ENCODE measurements at places on chromosomes 5 and 9.

- no peak for DNase-seq
Observed at GRCh38 chr9:112408275-112408674, 28.4 kb downstream of the HSDL2 start.

DNA sequence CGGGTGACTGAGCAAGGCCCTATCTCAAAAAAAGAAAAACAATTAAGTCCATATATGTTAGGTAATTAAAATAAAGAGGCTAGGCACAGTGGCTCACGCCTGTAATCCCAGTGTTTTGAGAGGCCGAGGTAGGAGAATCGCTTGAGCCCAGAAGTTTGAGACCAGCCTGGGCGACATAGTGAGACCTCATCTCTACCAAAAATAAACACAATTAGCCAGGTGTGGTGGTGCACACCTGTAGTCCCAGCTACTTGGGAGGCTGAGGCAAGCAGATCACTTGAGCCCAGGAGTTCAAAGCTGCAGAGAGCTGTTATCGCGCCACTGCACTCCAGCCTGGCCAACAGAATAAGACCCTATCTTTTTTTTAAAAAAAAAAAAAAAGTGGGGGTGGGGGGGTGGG, 12.3 kb downstream of the WHRN start:
- no peak for DNase-seq

DNA sequence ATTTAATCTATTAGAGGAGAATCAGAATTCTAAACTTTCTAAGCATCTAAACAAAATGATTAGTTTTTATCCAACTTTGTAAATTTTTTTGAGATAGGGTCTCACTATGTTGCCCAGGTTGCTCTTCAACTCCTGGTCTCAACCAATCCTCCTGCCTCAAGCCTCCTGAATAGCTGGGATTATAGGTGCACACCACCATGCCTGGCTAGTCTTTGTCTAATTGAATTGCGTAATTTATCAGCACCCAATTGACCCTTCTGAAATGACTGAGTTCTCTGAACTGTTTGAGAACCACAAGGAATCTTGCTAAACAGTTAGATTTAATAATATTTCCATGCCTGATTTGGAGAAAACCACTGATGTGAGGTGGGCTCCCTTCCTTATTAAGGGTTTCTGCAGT, 75.7 kb downstream of the PJA2 start:
- DNase-seq: no peak

DNA sequence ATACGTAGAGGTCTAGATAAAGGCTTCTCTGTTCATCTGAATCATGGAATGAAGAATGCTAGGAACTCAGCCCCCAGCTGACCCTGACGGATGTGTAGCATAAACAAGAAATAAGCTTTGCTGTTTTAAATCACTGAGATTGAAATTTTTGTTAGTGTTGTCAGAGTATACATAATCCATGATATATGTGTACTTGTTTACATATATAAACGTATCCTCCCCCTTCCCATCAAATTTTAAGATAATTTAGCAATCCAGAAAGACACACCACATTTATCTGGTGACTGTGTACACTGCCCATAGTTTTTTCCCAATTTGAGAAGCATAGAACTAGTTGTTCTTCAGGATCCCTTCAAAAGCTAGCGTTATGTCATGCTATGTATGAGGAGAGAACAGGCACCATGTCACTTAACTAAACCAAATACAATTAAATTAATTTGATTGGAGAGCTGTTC, 80.8 kb upstream of the OSMR start:
- DNase-seq: no peak

DNA sequence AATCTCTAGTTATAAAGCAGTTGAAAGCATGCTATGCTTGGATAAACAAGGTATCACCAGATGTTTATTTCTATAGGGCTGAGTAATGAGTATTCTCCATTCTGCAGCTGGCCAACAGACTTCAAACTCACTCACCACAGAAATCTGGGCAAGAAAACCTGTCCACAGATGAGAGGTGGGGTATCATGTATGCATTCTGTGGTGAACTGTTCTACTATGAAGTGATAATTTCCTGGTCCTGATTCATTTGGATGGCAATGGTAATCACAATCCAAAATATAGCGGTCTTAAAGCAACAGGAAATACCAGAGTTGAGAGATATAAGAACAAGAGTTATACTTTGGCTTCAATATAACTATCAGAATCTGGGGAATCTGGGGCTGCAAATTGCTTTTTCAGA, 65.9 kb upstream of the EFNA5 start:
- no peak for DNase-seq

DNA sequence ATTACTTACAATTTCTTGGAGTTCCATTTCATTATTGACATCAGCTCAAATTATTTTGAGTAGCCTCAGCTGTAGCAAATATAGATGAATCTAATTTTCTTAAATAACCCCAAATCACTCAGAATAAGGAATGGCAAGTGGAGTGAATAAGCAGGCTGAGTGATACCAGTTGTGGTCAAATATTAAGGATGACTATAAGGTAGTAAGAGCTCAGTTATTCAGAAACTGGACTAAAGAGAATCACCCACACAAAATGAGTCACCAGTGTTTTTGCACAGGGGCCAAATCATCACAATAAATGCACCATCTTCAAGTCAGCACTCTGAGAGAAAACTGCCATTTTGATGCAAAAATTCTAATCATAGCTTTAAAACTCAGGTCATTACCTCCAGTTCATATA, 128.9 kb upstream of the TARS1 start:
- no peak for DNase-seq

- no peak for DNase-seq
Observed at GRCh38 chr9:89022902-89023301, 31.6 kb downstream of the S1PR3 start.

All from stimulated activated CD4-positive, alpha-beta T cell treated with anti-CD3 and anti-CD28 coated beads, Interleukin-4, amount 100 ng/mL, for 4 hours (primary cell).